GM10248 (cell line): ENCODE measurements at places on chromosomes 11 and 22.
A peak's percentile ranks its signal among the peaks of the same experiment; 100 is the strongest.

DNA sequence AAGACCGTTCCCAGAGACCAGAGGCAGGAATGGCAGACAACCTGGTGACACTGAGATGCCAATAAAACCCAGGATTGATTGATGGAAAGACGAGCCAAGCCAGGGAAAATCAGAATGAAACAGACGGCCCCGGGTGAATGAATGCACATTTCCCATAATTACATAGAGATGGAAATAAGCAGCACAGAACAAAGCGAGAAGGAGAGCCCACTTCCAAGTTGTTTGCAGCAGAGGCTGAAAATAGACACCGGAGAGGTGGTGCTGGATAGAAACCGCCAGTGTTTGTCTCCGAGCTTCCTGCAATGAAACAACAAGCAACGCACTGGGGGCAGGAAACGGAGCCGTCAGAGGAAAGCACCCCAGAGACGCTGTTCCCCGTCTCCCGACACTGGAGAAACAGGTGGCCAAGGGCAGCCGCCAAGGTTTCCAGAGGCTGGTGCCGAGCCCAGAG, 406.8 kb downstream of the SHANK2 start:
- no peak for DNase-seq

GRCh38 chr11:119106564-119107537, at the start of gene C2CD2L:
TSS of gene C2CD2L (plus strand) at chr11:119107344. CDS start at chr11:119107742, 398 bp downstream.
- DNase-seq, result peak; percentile 97

- no peak for DNase-seq
Observed at GRCh38 chr11:122167100-122167499, 51.1 kb upstream of the BLID start.

DNA sequence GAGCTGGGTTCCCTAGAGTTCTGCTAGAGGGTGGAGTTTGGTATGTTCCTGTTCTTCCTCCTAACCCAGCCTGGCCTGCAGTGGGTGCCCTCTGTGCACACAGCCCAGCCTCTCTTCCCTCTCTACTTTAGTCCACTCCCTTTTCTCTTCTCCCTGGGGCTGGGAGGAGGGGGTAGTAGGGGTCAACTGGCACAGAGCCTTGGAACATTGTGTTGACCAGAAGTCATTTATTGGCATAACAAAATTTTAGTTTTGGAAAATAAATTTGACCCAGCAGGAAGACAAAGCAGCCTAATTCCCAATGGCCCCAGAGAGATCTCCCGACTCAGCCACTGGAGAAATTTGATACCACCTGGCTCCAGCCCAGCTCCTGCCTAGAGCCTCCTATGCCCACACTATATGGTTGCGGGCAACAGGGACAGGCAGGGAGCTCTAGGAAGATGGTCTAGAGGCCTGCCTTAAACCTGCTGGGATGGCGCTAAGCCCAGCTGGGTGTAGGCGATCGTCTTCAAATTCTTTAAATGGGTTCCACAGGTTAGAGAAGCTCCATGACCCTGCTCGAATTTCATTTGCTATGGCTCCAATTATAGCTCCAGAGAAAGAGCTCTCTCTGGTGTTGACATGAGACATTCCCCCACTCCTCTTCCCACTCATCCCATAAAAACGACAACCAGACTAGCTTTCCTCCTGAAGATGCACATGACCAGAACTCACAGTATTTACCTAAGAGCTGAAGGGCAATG, 9.9 kb downstream of the PCSK7 start:
- no peak for DNase-seq

DNA sequence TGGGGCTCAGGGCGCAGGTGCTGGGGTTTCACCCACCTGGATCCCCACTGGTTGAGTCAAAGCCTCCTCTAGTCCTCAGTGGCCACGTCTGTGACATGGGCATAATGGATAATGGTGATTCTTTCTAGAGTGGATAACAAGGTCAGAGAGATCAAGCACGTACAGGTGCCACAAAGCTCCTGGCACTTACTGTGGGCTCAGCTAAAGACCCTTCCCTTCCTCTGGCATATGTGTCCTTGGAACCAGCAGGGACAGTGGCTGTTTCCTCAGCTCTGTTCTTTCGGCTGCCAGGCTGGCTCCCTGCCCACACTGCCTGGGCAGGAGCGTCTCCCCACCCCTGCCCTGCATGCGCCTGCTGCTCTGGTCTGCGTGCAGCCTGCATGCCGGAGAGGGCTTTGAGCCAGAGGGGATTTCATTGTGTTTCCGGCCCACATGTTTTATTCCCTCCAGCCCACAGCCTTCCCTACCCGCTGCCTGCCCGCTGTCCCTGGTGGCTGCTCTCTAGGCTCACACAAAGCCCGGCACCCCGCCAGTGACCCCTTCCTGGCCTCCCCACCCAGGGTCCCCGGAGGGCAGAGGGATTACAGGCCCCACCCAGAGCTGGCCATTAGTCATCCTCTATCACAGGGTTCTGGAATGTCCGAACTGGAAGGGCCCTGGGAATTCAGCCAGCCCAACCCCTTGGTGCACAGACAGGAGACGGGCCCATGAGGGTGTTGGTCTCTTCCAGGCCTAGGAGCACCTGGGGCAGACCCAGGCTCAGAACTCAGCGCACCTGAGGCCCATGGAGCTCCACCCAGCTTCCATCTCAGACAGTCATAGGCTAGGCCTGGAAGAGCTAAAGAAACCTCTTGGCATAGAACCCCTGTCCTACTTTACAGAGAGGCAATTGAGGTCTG, 55.3 kb upstream of the GCAT start:
- DNase-seq, result no peak

- DNase-seq, result no peak
Observed at GRCh38 chr11:95660038-95660437, 129.5 kb downstream of the FAM76B start.

DNA sequence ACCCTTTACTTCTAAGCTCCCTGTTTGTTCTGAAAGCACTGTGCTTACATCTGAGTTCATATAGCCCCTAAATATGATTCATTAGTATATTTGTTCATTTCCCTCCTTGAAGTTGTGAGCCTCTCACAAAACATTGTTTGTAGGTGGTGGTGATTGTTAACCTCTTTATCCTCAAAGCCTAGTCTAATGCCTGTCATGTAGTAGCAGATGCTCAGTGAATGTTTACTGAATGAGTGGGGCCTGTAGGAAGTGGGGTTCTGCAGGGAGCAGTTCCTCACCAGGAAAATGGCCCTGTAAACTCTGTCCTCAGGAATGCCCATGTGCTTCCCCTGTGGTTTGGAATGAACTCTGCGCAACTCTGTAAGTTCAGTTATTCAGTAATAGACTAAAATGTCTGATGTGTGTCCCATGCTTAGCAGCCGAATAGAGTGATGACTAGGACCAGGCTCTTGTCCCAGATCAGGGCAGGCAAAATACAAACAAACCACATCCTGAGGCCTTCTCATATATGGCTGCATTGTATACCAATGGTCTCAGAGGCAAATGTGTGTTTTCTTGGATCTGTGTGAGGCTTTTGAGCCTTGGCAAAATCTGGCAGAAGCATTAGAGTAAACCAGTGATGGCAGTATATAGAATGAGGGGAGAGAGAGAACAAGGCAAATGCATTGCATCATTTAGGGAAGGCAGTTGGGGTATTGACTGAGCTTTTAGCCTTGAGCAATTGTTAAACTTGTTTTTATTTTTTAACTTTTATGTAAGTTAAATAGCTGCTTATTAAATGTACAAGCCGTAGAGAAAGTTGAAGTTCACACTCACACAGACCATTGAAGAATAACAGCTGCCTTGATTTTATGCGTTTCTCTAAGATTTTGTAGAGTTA, 91.4 kb upstream of the BIRC3 start:
- no peak for DNase-seq

GRCh38 chr11:108938604-108939003, 273.7 kb downstream of the DDX10 start:
- DNase-seq, result no peak

GRCh38 chr11:72779495-72780128, 14.2 kb downstream of the STARD10 start:
- DNase-seq, result no peak

DNA sequence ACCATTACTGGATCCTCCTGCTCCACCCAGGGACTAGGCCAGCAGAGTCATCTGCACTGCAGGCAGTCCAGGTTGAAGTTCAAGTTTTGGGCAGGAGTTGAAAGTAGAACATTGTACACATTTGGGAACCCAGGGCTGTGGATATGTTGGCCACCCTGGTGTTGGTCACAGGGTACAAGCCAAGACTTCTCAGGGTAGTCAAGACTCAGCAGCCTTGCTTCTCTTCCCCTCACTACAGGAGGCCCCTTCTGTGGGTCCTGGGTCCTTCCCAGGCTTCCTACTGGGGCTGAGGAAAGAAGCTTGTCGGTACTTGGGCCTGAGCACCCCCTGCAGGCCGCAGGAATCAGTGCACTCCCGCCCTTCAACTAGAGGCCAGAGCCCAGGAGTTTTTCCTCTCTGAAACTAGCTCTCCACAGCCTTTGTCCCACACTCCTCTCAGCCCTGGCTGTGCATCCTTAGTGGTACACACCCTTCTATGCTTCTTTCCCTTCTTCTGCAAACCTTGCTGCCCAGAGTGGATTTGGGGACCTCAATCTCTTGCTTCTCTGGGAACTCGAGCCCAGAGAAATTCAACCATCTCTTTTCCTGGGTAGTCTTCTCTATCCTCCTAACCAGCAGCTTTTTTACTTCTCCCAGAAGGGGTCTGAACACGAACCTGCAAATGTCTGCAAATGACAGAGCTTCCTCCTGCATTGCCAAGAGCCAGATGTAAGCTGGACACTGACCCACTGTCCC, 2.6 kb upstream of the HPX start:
- DNase-seq, result peak; percentile 75

GRCh38 chr11:2097356-2097997, 41.7 kb downstream of the IGF2 start:
- no peak for DNase-seq

GRCh38 chr22:21041937-21042336, 3.8 kb upstream of the LRRC74B start:
- no peak for DNase-seq

- DNase-seq, result no peak
Observed at GRCh38 chr11:77874206-77874605, 53.3 kb downstream of the AAMDC start.

- DNase-seq, result no peak
Observed at GRCh38 chr11:17898782-17899181, 114.1 kb downstream of the SERGEF start.

GRCh38 chr11:116981266-116981885, 116.9 kb downstream of the SIK3 start:
- no peak for DNase-seq

DNA sequence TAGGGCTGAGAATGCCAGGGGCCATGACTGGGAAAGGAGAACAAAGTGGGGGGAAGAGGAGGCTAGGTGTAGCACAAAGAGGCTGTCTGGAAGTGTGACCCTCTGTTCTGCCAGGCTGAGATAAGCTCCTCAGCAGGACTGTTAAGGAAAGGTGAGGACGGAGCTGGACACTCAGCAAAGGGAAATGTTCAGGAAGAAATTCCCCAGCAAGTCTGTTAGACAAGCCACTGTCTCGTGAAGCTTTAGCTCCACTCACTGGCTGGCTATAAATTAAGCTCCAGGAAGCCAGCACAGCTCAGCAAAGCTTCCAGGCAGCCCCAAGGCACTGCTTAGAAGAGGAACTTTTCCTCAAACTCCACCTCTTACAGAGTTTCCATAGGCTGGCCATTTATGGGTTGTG, 181.2 kb upstream of the API5 start:
- DNase-seq, result no peak

DNA sequence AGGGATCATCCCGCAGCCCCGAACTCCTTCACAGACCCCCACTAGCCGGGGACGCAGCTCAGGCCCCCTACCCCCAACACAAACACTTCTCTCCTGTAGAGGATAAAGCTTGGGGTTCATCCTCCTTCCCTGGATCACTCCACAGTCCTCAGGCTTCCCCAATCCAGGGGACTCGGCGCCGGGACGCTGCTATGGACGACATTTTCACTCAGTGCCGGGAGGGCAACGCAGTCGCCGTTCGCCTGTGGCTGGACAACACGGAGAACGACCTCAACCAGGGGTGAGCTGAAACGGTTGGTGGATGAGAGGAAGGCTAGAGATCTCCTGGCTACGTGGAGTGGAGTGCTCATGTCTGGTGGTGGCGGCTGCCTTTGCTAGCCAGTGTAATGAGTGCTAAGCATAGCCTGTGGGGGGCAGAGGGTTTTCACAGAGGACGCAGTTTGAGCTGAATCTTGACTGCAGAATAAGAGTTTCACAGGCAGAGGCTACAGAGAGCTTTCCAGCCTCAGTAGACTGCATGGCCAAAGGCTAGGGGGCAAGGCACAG, 580 bp downstream of the ILK start:
- peak; percentile 71 for DNase-seq

DNA sequence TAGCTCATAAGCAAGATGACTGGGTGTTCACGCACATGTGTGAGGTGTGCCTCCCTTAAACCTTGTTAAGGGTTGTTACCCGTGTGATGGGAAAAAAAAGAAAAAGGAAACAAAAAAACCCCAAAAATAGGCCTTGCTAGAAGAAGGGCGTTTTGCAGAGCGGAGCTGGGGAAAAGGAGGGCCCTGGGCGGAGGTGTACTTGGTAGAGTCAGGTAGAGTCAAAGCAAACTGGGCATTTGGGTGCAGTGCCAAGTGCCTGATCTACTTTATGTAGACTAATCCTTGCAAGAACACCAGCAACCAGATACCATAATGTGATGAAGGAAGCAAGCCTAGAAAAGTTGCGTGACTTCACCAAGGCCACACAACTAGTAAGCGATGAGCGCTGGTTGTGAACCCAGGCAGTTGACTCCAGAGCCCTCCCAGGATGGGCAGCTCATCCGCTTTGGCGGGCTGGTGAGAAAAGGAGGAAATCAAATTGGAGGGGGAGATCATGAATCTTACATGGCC, 1.2 kb upstream of the TIRAP start:
- no peak for DNase-seq

DNA sequence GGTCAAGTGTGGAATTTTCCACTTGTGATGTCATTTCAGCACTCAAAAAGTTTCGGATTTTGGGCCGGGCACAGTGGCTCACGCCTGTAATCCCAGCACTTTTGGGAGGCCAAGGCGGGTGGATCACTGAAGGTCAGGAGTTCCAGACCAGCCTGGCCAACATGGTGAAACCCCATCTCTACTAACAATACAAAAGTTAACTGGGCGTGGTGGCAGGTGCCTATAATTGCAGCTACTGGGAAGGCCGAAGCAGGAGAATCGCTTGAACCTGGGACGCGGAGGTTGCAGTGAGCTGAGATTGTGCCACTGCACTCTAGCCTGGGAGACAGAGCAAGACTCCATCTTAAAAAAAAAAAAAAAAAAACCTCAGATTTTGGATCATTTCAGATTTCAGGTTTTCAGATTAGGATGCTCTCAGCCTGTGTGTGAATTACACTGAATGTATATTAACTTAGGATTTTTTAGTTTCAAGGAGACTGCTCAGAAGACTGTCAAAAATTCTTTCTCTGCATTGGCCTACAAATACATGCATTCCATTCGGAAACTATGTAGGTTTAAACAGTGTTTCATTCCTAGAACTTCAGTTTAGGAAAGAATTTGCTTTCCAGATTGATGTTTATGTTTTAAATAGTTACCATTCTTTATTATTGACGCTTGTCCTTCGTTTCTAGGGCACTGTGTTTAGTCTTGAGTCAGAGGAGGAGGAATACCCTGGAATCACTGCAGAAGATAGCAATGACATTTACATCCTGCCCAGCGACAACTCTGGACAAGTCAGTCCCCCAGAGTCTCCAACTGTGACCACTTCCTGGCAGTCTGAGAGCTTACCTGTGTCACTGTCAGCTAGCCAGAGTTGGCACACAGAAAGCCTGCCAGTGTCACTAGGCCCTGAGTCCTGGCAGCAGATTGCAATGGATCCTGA, 48.0 kb downstream of the BID start:
- no peak for DNase-seq
